ENCODE measurements at places on chromosomes 11 and 22.

DNA sequence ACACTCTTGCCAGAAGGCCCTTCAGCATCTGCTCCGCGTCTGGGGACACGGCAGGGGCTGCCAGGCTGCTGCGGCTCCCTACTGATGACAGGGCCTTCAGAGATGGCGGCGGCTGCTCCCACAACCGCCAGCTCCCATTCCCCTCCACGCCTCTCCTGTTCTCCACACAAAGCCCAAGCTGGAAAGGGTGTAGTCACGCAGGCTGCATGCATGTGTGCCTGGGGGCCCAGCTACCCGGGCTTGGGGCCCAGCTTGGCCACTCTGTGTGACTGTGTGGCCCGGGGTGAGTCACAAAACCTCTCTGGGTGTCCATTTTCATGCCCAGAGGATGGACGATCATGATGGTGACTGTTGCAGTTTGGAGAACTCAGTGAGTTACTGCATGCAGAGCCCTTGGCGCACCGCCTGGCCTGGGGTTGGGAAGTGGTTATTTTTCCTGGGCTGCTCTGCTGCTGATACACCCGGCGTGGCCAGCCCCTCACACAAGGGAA, 31.7 kb upstream of the PARVB start:
- DNase-seq: no peak

DNA sequence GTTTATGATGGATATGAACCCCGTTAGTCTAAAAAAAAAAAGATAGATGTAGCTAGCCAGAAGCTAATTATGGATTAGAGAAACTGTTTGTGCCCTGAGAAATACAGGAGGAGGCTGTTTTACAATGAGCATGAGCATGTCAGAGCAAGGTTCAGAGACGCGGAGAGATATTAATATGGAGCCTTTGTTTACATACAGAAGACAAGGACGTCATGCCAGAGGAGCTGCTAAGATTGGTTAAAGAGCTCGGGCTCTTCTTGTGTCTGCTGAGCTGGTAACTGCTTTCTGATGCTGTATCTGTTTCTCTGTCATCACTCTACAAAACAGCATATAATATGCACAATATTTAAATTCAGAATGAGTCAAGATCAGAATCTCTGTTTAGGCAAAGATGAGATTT, 24.9 kb upstream of the CCDC89 start:
- no peak for DNase-seq

DNA sequence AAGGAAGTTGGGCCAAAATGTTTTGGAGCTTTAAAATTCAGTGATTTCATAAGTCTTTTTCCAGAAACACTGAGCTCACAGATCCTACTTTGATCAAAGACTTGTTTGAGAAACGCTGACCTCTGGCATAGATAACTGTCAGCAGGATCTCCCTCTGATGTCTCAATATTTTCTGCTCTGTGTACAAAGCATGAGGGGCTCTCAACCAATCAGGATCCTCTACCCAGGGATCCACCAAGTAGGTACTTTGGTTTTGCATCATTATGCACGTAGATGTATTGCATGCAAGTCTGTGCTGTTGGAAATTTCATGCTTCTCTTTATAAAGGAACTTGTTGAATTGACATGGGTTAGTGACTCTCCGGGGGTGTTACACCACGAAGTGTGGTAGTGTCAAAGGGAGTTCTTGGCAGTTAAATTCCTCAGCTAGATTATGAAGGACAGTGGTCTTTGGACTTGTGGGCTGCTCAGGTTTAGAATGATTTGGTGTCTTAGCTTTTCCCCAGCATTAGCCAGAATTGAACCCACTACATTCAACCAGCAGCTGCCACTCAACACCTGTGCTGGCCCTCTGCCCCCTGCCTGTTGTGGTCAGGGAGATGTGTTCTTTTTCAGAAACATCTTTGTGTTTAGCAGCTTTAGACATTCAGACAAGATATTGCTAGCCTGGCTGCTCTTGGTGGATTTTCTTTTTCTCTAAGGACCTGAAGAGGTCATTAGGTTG, 1.7 kb upstream of the DIXDC1 start:
- DNase-seq: no peak

DNA sequence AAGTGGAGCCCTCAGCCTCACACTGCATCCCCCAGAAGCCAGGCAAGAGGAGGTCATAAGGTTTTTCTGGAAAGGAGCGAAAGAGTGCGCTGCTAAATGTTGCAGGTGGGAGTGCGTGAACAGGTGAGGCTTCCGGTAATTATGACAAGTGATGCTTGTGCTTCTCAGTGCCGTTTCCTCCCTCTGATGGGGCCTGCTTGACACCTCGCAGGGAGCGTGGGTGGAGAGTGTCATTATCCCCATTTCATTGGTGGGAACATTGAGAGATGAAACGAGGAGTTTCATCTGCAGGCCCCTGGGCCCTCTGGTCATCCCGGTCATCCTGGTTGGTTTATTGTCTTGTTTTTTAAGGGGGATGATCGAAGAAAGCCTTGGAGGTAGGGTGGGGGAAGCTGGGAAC, 57.5 kb downstream of the BCR start:
- DNase-seq: no peak

DNA sequence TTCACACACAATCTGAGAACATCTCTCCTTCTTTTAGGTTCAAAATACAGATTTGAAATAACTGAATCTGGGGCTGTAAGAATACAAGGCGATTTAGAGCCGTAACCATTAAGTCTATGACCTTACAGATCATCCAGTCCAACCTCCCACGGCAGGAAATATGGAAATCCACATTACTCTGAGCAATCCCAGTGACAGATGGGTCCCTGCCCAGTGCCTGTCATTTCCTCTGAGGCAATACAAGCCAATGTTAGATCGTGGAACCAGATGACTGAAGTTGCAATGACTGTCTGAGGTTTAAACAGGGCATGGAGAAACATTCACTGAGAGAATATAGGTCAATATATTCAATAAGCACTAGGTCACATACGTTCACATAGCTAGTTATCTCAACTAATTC, 77.4 kb upstream of the OR5AK2 start:
- no peak for DNase-seq

DNA sequence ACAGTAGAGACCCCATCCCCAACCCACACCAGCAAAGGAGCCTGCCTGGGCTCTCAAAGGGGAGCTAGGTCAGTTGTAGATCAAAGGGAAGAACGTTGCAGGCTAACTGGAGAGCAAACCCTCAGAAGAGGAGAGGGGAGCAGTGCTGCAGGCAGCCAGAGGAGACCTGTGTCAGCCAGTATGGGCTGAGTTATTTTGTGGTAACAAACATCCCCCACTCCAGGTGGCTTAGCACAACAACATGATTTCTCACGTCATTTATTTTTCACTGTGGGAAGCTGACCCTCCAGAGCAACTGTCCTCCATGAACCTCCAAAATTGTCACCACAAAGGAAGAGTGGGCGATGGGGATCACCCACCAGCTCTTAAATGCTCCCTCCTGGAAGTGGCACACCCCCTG, 19.8 kb upstream of the SHANK2 start:
- no peak for DNase-seq

- peak; percentile 76 for DNase-seq
Measured at GRCh38 chr11:122808478-122808869, 29.8 kb upstream of the CRTAM start.

DNA sequence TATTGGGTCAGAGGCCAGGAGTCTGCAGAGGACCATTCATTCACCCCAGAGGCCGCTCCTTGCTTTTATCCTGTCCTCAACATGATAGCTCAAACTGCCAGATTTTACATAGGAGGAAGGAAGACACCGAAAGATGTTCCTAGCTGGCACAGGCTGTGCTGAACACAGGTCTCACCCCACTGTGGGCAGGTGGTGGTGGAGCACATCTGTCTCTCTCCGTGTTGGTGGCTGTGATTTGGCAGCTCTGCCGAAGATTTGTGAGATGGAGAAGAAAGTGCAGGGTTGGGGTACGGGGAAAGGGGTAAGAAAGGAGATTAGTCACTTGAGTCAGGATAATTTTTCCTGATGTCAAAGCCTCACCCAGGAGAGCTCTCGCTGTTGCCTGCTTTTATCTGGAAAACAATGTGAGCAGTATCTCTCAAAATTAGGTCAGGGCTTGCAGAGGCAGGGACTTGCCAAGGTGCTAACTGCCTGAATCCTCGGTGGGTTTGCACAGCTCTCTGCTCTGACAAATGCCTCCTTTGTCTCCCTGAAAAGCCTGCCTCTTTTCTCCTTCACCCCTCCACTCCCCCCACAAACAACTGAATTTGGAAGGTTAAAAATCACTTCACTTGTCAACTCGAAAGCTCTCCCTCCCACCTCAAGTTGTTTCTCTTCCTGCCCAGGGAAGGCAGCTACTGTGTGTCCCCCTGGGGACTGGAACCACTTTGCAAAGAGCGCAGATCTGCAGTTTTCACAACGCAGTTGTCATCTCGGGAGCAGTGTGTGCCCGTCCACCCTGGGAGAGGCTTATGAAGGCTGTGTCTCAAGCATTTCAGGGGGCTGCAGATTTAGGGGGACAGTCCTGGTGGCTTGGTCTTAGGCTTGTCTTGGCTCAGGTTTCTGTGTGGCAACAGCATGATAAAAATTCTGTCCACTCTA, 299.7 kb downstream of the ST3GAL4 start:
- DNase-seq: no peak

DNA sequence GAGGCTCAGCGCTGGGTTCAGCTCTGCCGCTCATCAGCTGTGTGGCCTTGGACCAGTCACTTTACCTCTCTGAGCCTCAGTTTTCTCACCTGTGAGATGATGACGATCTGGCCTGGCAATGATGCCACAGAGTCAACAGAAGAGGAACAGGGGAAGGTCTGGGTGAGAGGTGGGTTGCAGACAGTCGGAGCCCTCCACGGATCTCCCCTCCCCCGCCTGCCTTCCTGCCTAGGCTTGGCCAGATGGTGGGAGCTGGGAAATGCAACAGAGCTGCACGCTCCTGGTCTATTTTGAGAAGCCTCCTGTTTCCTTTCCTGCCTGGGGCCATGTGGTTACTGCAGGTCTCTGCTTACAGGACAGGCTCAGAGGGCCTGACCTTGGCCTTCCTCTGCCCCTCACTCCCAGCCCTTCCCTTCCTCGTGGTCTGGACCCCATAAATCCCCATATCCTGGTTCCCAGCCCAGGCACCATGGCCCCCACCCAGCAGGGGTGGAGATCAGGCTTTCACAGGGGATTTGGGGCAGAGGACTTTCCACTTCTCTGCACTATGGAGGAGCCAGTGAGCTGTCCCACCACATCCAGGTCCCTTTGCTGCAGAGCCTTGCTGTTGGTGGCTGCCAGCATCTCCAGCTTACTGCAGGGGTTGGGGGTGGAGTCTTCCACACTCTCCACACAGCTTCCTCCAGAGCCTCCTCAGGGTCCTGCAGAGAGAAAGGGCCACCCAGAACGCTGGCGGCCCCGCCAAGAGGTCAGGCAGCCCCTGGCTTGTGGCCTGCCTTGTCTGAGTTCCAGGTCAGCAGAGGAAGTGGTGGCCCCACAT, 46.9 kb downstream of the C11orf96 start:
- DNase-seq: peak; percentile 77

GRCh38 chr22:27224485-27225374, 567.3 kb downstream of the MIAT start:
- peak; percentile 85 for DNase-seq

GRCh38 chr11:2399488-2400068, 972 bp upstream of the TSSC4 start:
- no peak for DNase-seq

- no peak for DNase-seq
Measured at GRCh38 chr11:89220684-89221339, 43.1 kb downstream of the TYR start.

DNA sequence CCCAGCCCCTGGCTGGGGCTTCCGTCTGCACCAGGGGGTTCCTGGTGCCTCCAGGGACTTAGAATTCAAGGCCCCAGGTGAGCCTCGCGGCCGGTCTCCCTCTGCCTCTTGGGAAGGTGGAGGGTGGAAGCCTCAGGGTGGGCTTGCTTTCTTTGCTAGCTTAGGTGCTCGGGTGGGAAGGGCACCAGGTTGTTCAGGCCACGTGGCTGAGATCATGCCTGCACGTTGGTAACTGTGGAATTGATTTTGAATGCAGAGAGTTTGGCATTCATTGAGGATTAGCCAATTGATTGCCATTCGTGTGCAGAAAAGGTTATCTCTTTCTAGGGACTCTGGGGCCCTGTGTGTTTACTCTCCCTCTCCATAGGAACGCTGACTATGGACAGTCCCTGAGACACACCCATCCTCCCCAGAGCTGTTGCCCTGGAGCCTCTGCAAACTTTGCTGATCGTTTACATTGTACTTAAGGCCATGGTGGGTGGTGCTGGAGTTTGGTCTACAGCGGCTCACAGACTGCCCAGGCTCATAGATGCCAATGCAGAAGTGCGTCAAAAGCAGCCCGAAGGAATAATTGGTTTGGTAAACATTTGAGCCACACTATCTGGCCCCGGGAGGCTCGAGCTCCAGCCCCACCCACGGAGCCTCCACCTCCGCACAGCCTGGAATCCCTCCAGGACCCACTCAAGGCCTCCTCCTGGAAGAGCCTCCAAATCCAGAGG, 1457.7 kb downstream of the BRD1 start:
- peak; percentile 41 for DNase-seq

- peak; percentile 66 for DNase-seq
Measured at GRCh38 chr11:62923601-62924411, 2.6 kb upstream of the CHRM1 start.

DNA sequence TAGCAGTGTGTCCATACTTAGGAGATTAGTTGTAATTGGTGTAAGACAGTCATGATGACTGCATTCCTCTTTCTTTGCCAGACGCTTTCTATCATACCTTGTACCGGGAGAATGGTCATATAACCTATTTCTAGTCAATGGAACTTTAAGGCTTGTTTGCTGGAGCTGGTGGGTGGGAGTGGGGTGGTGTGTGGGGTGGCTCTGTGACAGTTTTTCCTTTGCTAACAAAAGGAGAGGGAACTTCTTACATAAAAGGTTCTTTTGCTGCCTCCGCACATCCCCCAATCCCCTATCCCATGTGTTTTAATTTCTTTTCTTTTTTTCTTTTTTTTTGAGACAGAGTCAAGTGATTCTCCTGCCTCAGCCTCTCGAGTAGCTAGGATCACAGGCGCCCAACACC, 9.8 kb upstream of the NUCB2 start:
- DNase-seq: no peak

Measured in tongue (tissue), 3 donors.